ENCODE measurements at places on chromosomes 6 and 20. TPM values are rescaled to one million over a fixed set of nuclear protein-coding genes. Genes with fewer than 3 reads are reported as not detected.

- DNase-seq, result no peak
- no peaks in the 10 kb centered on the region for H3K36me3 ChIP-seq
- no peaks in the 10 kb centered on the region for H3K4me1 ChIP-seq
These were observed 32.3 kb downstream of the GSTA3 start for GRCh38 chr6:52877168-52877567.

DNA sequence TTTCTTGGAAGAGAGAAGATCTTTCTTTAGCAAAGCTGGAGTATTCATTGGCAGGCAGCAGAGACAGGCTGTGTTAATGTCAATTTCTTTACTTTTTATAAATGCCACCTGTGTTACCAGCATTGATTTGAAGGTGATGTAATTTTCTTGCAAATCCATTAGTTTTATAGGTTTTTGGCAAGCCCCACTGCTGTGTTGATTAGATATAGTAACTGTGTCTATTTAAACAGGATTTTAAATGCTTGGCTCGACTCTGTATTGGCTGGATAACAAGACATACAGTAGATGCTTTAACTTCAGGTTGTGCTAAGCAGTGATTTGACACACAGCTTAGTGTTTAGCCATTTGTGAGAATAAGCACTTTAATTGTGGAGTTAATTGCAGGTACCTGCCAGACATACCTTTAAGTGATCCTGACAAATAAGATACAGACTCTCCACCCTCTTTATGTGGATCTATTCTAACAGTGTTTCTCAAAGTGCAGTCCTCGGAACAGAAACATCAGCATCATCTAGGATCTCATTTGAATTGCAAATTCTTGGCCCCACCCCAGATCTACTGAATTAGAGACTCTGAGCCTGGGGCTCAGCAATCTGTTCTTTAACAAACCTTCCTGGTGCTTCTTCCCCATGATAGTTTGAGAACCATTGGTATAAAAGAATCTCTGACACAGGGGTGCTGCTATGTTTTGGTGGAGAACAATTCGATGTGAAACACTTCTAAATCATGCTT, 397.5 kb downstream of the HDGFL1 start:
- H3K27me3 ChIP-seq, result no peaks in the 10 kb centered on the region
- no peak overlapping the region for H3K4me3 ChIP-seq
- no peak overlapping the region for H3K27ac ChIP-seq
- no peaks in the 10 kb centered on the region for H3K36me3 ChIP-seq
- H3K4me1 ChIP-seq, result no peaks in the 10 kb centered on the region
- DNase-seq, result no peak

- no peaks in the 10 kb centered on the region for H3K36me3 ChIP-seq
- no peaks in the 10 kb centered on the region for H3K4me1 ChIP-seq
- H3K27me3 ChIP-seq, result no peaks in the 10 kb centered on the region
- no peak overlapping the region for H3K4me3 ChIP-seq
- H3K27ac ChIP-seq, result no peak overlapping the region
These were observed 28.9 kb downstream of the PLG start for GRCh38 chr6:160730911-160731310.

DNA sequence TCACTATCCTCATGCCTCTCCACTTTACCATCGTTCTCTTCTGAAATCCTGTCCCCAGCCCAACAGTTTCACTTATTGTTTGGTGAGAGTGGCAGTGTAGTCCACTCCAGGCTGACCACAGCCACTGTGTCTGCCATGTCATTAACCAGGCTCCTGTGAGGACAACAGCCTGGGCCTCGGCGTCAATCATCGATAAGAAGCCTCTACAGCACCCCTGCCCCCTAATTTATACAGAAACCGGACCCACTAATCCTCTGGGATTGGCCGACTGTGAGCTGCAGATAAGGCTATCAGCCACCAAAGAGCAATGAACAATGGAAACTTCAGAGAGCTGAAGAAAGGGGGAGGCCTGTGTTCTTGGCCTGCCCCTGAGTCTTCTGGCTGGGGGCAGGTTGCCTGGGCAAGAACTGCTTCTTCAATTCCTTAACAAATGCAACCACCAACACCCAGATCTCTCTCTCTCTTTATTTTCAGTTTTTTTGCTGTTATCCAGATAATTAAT, 3.4 kb downstream of the EGFL8 start:
- H3K4me3 ChIP-seq, result no peak overlapping the region
- no peak overlapping the region for H3K27ac ChIP-seq
- H3K4me1 ChIP-seq, result peaks cover 7% of the 10 kb centered on the region
- DNase-seq, result no peak
- H3K27me3 ChIP-seq, result no peaks in the 10 kb centered on the region

GRCh38 chr6:144063744-144064401, 31.5 kb downstream of the SF3B5 start:
- no peaks in the 10 kb centered on the region for H3K4me1 ChIP-seq
- peak overlapping the region; percentile 86 for H3K4me3 ChIP-seq
- peak overlapping the region; percentile 69 for H3K27ac ChIP-seq

DNA sequence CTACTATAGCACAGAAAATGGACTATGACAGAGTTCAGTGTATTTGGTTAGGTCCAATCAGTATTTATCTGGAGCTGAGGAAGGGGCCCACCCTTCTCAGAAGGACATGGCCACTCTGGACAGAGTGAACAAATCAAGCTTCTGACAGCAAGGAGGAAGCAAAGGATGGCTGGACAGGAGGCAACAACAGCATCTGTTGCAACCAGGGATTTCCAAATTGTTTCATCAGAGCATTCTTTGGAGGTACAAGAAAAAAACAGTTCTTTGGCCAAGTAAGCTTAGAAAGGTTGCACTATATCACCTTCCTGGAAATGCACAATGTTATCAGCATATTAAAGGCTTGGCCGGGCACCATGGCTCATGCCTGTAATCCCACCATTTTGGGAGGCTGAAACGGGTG, 118.7 kb upstream of the SLC22A16 start:
- no peak for DNase-seq
- no peak overlapping the region for H3K27ac ChIP-seq
- H3K36me3 ChIP-seq, result no peaks in the 10 kb centered on the region

DNA sequence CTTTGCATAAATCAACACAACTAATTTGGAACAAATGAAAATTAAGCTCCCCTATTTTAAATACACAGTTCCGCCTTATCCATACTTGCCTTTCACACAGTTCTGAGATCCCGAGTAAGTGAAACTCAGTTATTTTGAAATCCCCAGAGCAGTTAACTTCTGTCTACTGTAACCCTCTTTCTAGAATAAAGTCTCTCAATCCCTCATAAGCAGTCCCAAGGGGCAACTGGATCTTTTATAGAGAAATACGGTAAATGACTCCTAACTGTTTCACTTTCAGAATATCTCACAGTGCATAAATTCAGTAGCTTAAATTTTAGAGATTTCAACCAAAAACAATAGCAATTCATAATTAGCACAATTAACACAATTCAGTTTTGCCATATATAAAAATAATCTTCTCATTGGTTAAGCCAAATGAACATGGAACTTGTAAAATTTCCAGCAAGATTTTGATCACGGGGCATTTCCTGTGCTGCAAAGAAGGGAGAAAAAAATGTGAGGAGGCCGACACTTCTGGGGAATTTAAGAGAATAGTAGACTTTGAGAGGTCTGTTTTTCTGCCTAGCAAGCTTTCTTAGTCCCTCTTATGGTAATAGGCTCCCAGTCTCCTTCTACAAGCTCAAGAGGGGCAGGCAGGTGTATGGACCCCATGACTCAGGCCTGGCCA, 78.3 kb downstream of the KIF6 start:
- no peaks in the 10 kb centered on the region for H3K36me3 ChIP-seq
- H3K4me1 ChIP-seq, result no peaks in the 10 kb centered on the region
- H3K27me3 ChIP-seq, result no peaks in the 10 kb centered on the region
- H3K27ac ChIP-seq, result no peak overlapping the region
- no peak for DNase-seq

GRCh38 chr20:32560482-32560988, 24.6 kb downstream of the NOL4L start:
- H3K4me1 ChIP-seq, result no peaks in the 10 kb centered on the region
- H3K27ac ChIP-seq, result no peak overlapping the region

GRCh38 chr6:105993341-105994117, 92.6 kb upstream of the PRDM1 start:
- H3K36me3 ChIP-seq, result no peaks in the 10 kb centered on the region
- H3K4me3 ChIP-seq, result peak overlapping the region; percentile 41
- DNase-seq, result no peak
- peak overlapping the region; percentile 26 for H3K27ac ChIP-seq

DNA sequence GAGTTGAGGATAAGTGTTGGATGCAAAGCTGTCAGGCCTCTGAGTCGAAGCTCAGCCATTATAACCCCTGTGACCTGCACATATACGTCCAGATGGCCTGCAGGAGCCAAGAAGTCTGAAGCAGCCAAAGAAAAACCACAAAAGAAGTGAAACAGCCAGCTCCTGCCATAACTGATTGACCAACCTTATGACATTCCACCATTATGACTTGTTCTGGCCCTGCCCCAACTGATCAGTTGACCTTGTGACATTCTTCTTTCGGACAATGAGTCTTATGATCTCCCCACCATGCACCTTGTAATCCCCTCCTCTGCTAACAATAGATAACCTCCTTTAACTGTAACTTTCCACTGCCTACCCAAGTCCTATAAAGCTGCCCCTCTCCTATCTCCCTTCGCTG, 133.7 kb upstream of the AGPAT4 start:
- no peaks in the 10 kb centered on the region for H3K36me3 ChIP-seq
- H3K4me3 ChIP-seq, result no peak overlapping the region
- H3K4me1 ChIP-seq, result no peaks in the 10 kb centered on the region
- no peak overlapping the region for H3K27ac ChIP-seq
- no peaks in the 10 kb centered on the region for H3K27me3 ChIP-seq

DNA sequence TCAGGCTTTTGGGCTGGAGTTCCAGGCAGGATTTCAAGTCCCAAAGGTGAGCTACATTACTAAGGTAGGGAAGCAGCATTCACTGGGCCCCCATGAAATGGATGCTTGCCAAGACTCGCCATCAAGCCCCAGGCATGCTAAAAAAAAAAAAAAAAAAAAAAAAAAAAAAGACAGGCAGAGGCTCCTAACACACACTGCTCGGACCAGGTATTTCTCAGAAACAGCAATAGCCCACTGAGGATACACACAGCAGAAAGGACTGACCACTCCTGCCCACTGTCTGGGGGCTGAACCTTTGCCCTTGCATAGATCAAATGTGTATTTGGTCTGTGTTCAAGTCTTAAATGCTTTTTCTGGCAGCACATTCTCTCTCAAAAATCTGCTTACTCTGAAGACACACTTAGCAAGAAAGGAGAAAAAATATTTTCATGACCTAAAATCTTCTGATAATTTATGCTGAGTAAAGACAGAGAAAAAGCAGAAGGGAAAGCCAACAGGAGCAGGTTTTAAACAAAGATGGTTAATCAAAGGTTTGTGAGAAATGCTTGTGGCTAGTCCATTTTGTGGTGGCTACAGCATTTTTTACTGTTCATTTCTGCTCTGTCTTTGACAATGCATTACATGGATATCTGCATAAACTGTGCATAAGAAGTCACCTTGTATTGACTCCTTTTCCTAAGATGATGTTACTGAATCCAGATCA, 37.9 kb upstream of the BEND6 start:
- H3K36me3 ChIP-seq, result no peaks in the 10 kb centered on the region
- H3K27ac ChIP-seq, result no peak overlapping the region
- DNase-seq, result no peak

- no peak overlapping the region for H3K4me3 ChIP-seq
- H3K4me1 ChIP-seq, result no peaks in the 10 kb centered on the region
- peak; percentile 41 for DNase-seq
- H3K27me3 ChIP-seq, result no peaks in the 10 kb centered on the region
- H3K27ac ChIP-seq, result no peak overlapping the region
- no peaks in the 10 kb centered on the region for H3K36me3 ChIP-seq
These were observed 170.7 kb downstream of the SMOC2 start for GRCh38 chr6:168611691-168612090.

- no peaks in the 10 kb centered on the region for H3K4me1 ChIP-seq
- no peaks in the 10 kb centered on the region for H3K27me3 ChIP-seq
These were observed 29.1 kb upstream of the TULP1 start for GRCh38 chr6:35541836-35542235.

DNA sequence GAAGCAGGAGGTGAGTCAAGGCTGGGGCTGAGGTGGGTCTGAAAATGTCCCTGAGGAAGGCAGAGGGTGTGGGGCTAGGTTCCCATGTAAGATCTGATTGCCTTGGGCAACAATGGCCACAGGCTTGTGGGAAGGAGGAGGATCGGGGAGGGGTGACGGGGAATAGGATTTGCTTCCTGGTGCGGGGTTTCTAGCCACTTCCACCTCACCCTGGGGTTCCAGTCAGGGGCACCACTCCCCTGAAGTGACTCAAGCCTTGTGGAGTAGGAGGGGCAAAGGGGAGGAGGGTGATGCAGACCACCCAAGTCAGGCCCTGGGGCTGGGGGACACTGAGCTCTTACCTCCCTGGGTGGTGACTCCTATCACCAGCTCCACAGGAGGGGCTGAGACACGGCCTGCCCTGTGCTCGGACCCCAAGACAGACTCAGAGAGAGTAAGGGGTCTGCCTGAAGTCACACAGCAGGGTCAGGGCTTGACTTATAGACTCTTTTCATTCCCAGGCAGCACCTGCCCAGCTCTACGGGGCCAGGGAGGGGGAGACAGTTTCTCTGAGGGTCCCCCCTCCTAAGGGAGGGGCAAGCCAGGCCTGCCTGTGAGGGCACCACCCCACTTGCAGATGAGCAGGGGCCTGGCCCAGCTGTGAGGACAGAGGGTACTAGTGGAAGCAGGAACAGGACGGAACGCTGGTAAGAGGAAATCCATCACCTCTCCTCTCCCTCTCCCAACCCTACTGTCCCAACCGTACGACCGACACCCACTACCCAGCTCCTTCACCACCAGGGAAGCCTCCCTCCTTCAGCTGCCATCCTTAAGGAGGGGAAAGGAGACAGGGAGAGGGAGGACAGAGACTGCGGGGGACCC, 12.4 kb upstream of the SPDEF start:
- H3K36me3 ChIP-seq, result no peaks in the 10 kb centered on the region
- no peak for DNase-seq
- no peak overlapping the region for H3K4me3 ChIP-seq
- H3K4me1 ChIP-seq, result no peaks in the 10 kb centered on the region
- H3K27ac ChIP-seq, result no peak overlapping the region
- no peaks in the 10 kb centered on the region for H3K27me3 ChIP-seq

Gene C4B
- polyA plus RNA-seq, result 4.2 TPM

Gene TNFAIP3
- polyA plus RNA-seq, result 11.4 TPM

Gene RAB44
- 0.10 TPM for polyA plus RNA-seq

Gene VWA7
- polyA plus RNA-seq, result 3.6 TPM

Gene RSPO4
- polyA plus RNA-seq, result not detected

Gene CASS4
- 0.46 TPM for polyA plus RNA-seq

Gene SPTLC3
- polyA plus RNA-seq, result 1.2 TPM

Gene GSTA1
- 19.4 TPM for polyA plus RNA-seq

Gene LY6G5C
- polyA plus RNA-seq, result 1.8 TPM

Gene ENPP1
- 1.2 TPM for polyA plus RNA-seq

Gene ADTRP
- 27.6 TPM for polyA plus RNA-seq

Gene PI16
- polyA plus RNA-seq, result 1.2 TPM

Data from sigmoid colon (tissue), 7 donors.